T-helper 17 cell (primary cell): ENCODE measurements at places on chromosomes 3 and 15.

- no peaks in the 10 kb centered on the region for H3K4me1 ChIP-seq
- no peak for DNase-seq
- H3K4me3 ChIP-seq = no peak overlapping the region
- no peak overlapping the region for H3K27ac ChIP-seq
- H3K36me3 ChIP-seq = peaks cover 4% of the 10 kb centered on the region
- no peaks in the 10 kb centered on the region for H3K27me3 ChIP-seq
Observed at GRCh38 chr3:143736205-143736997, 111.9 kb downstream of the SLC9A9 start.

GRCh38 chr3:29070959-29071634 is 209.8 kb upstream of the RBMS3 start:
- no peak overlapping the region for H3K27ac ChIP-seq
- DNase-seq = no peak
- no peaks in the 10 kb centered on the region for H3K4me1 ChIP-seq

DNA sequence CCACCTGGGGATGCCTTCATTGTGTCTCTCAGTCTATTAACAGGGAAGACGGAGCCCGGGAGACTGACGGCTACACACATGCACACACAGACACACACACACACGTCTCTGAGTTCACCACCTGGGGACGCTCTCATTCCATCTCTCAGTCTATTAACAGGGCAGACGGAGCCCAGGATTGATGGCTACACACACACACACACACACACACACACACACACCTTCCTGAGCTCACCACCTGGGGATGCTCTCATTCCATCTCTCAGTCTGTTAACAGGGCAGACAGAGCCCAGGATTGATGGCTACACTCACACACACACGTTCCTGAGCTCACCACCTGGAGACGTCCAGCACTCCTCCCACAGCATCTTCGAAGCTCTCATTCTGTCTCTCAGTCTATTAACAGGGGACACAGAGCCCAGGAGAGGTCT is 143.9 kb downstream of the OR4M2 start:
- H3K27ac ChIP-seq = peak overlapping the region; percentile 65
- peaks cover 16% of the 10 kb centered on the region for H3K27me3 ChIP-seq
- DNase-seq = no peak
- H3K36me3 ChIP-seq = peaks cover 2% of the 10 kb centered on the region
- H3K4me3 ChIP-seq = peak overlapping the region; percentile 60

GRCh38 chr3:177835008-177835407 is 637.7 kb upstream of the TBL1XR1 start:
- H3K36me3 ChIP-seq = no peaks in the 10 kb centered on the region
- H3K4me3 ChIP-seq = no peak overlapping the region
- no peak for DNase-seq
- no peaks in the 10 kb centered on the region for H3K27me3 ChIP-seq
- H3K27ac ChIP-seq = no peak overlapping the region

DNA sequence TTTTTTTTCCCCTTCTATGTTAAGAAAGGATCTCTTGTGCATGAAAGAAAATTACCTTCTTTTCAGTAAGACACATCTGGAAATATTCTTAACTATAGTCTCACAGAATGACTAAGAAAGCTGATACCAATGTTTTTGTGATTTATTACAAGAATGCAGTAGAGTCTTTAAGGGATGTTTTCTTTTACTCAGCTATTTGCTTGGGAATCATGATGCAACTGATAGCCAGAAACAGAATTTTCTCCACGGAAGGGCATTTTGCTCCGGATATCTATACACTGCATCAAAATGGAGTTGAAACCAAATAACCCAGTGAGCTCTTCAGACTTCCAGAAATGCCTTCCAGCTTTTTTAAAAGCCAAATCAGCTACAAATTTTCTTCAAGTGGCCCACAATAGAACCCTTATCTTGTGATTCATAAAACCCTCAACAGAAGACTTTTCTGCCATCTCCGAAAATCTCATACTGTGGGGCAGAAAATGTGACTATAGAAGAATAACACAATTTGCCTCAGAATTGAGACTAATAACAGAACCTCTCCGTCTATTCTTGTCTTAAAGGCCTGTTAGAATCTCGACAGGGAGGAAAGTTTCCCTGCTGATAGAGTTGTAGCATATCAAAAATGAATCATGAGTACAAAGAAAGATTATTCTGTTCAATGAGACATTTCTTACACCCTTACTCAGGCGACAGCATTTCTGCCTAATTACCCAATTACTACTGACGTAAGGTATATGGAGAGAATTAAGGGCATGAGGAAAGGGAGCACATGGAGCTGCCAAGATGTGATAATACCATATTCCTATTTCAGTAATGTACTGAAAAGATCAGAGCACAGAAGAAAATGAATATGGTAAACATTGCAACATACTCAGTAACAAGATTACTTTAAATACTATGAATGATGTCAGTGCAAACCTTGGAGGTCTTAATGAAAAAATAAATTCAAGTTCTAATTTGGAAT is 900.1 kb downstream of the ROBO1 start:
- no peaks in the 10 kb centered on the region for H3K4me1 ChIP-seq
- no peak for DNase-seq
- no peaks in the 10 kb centered on the region for H3K27me3 ChIP-seq
- H3K36me3 ChIP-seq = no peaks in the 10 kb centered on the region
- no peak overlapping the region for H3K4me3 ChIP-seq

DNA sequence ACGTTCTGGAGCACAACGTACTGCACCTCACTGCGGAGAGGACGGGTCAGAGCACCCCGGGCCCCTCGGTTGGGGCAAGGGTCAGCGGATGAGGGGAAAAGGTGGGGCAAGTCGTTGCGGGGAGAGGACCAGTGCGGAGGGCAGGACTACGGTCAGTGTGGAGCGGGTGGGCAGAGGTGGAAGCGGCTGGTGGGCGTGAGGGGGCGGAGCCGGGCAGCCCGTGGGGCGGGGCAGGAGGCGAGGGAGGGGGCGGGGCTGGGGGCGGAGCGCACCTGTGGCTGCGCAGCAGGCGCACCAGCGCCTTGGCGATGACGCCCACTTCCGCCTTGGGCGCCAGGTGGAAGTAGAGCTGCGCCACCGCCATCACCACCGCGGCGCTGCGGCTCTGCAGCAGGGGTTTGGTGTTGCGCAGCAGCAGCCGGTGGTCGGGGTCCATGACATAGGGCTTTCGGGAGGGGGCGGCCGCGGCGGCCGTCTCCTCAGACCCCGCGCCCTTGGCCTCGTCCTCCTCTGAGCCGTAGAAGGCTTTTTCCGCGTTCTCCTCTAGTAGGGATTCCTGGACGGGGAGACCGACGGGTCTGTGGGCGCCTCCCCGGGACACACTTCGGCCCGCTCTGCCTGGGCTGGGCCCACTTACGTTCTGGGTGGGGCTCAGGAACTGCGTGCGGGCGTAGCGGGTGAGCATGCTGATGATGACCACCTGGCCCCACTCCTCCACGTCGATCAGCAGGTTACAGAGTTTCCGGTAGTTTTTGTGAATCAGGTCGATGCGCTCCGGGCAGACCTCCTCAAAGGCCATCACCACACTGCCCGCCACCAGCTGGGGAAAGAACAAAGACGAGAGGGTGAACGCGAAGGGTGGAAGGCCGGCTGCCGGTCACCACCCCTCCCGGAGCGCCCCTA is 29.2 kb downstream of the AP3B2 start:
- H3K4me1 ChIP-seq = peaks cover 7% of the 10 kb centered on the region
- peak overlapping the region; percentile 92 for H3K27ac ChIP-seq
- peak; percentile 69 for DNase-seq
- H3K4me3 ChIP-seq = peak overlapping the region; percentile 92
